ENCODE measurements at places on chromosomes 7 and 10.
A peak's percentile ranks its signal among the peaks of the same experiment; 100 is the strongest.

DNA sequence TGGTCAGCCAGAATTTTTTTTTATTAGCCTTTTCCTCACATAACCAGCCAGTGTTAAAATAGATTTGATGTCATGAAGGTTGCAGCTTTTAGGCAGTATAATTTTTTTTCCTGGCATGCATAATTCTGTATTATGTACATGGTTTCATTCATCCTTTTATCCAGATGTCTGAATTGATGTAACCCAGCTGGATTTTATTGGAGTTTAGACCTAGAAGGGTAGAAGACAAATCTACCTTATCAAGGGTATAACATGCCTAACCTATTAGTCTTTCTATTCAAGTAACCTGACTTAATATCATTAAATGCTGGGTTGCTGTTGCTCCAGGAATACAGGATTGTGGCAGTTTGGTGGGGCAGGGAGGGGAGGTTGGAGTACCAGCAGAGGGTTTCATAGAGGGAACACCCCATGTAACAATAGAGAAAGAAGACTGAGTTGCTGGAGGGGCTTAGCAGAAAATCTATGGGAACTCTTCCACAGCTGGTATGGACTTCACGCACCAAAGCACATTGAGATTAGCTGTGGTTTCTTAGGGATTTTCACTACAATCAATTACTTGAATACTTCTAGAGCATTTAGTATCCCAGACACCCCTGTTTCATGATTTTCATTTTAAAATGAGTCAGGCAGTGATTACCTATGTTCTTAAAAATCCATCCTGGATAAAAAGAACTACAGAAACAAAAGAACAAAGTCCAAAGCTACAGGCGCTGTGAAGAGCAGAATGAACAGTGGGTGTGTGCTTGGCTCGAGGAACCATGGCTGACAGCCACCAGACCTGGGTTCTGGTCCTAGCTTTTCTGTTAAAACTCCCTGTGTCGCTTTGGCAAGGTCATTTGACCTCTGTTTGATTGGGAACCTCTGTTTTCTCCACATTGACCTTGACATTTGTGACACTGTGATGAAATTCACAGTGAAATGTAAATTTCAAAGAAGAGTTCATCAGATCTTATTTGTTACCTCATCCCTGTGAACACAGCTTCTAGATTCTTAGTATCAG lies 93.5 kb downstream of the CREM start:
- no peak for DNase-seq

- peak; percentile 62 for DNase-seq
Measured at GRCh38 chr7:116210345-116211005, at the start of gene TES. Gene TES, plus strand, starts transcription at chr7:116210539. Its CDS starts 169 bp downstream, at chr7:116210708.

DNA sequence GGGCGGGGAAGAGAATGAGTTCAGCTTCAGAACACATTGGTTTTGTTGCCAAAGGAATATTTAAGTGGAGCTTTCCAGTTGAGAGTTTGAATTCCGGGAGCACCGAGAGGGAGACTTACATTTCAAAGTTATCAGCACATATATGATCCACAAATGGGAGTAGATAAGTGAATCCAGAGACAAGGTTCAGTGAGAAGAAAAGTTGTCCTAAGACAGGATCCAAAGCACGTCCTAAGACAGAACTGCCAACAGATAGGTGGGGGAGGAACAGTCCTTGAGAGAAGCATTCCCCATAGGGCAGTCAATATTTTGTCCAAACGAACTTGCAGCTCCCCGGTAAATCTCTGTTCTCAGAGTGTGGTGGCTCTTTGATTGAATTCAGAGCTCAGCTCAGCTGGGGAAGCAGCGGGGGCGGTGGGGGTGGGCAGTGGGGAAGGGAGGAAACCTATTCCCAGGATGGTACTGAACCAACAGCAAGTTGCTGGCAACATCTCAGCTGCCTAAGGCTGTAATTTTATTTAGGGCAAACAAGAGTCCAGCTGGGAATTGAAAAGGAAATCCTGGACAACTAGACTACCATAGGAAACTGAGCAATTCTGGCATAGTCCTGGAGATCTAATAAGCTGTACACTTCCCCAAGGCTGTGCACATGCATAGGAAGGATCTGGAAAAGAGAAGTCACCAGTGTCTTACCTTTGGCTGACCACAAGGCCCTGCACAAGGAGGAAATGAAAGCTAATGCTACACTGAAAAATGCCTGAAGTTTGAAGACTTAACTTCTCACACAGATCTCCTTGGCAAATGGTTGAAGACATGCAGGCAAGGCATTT lies 94.2 kb upstream of the CXCL12 start:
- no peak for DNase-seq

DNA sequence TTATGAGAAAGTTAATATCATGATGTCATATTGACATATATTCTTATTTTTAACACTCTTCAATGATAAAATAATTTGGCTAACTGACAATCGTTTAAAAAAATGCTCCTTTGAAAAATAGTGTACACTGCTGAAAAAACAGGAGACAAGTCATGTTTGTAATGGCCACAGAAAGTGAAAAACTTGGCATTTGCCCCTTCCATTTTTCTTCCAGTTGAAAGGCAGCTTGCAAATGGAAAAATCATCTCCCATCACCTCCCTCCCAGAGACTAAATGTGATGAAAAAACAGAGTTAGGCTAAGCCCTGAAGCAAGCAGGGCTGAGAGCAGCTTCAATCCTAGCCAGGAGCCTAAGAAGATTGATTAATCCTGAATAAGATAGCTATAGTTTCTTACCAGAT lies 160.4 kb downstream of the SKAP2 start:
- DNase-seq: no peak

DNA sequence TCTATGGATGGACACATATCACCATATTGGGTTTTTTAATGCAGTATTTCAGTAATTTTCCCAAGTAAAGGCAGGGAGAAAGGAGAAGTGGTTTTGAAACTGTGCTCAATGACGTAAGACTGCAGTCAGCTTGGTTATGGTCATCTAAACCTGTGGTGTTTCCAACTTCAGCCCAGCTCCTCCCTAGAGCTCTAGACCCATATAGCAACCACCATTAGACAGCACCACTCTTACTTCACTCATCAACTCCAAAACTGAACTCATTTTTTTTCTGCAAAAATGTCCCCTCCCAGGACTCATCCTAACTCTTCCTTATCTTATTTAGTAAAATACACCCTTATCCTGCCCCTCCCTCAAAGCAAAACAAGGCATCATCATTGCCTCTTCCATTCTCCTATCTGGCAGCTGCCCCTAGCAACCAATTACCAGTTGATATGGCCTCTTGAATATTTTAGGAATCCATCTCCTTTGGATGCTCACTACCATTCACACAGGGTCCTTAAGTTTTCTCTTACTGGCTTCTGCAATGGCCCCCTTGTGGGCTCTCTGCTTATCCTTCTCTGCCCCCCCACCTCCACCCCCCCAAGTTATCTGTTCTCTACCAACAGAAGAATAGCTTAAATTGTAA lies 1.5 kb upstream of the RALA start:
- peak; percentile 40 for DNase-seq

GRCh38 chr10:117135026-117135372 lies 3.1 kb downstream of the VAX1 start:
- DNase-seq: no peak

- no peak for DNase-seq
Measured at GRCh38 chr10:10959666-10960065, 58.0 kb upstream of the CELF2 start.

DNA sequence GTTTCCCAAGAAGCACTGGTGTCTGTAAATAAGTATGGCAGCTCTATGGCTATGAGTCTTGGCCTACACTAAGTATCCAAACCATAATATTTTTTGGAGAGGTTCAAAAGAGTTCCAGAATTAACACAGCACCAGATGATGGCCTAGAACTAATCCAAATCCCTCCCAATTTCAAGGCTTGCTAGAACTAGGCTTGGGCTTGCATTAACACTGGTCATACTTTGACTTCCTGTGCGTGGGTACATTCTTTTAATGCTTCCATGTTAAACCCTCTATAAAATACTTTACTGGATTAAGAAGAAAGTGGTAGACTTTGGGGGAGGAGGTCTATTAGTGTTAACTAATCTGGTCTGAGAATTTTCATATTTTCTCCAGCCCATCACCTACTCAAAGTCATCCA lies 3.1 kb downstream of the AASS start:
- DNase-seq: no peak

- DNase-seq: no peak
Measured at GRCh38 chr7:46695051-46695708, 774.1 kb upstream of the IGFBP3 start.

- no peak for DNase-seq
Measured at GRCh38 chr7:33041631-33042428, 20.7 kb downstream of the NT5C3A start.

GRCh38 chr7:28498636-28499035 lies 86.3 kb downstream of the CREB5 start:
- no peak for DNase-seq

GRCh38 chr7:101618916-101619315 lies 10.2 kb downstream of the MYL10 start:
- DNase-seq: no peak

GRCh38 chr7:137003566-137003965 lies 135.1 kb downstream of the CHRM2 start:
- DNase-seq: no peak

DNA sequence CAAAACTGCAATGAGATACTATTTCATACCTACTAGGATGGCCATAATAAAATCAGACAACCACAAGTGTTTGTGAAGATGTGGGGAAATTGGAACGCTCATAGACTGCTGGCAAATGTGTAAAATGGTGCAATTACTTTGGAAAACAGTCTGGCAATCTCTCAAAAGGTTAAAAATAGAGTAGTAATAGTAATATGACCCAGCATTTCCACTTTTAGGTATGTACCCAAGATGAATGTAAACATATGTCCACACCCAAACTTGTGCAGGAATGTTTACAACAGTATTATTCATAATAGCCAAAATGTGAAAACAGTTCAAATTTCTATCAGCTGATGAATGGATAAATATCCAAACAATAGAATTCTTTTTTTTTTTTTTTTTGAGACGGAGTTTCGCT lies 731.6 kb upstream of the ANKRD30A start:
- no peak for DNase-seq

- peak; percentile 22 for DNase-seq
Measured at GRCh38 chr10:13074563-13075451, 25.2 kb upstream of the OPTN start.

DNA sequence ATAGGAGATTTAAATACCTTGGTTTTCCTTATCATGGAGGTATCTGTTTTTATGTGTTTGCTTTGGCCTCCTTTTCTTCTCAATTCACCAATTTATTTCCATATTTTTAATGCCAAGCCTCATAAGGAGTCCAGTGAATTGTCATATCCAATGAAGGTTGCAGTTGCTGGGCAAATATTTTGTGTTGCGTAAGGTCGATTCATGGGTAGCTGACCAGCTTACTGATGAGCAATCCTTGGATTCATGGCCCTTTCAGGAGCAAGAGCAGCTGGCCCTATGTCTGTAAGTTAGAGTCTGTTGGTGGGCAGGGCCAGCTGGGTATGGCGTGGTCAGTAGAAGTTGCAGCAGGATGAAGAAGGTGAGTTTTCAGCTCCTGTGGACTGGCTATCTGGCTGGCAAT lies 182.9 kb downstream of the PFKFB3 start:
- no peak for DNase-seq

DNA sequence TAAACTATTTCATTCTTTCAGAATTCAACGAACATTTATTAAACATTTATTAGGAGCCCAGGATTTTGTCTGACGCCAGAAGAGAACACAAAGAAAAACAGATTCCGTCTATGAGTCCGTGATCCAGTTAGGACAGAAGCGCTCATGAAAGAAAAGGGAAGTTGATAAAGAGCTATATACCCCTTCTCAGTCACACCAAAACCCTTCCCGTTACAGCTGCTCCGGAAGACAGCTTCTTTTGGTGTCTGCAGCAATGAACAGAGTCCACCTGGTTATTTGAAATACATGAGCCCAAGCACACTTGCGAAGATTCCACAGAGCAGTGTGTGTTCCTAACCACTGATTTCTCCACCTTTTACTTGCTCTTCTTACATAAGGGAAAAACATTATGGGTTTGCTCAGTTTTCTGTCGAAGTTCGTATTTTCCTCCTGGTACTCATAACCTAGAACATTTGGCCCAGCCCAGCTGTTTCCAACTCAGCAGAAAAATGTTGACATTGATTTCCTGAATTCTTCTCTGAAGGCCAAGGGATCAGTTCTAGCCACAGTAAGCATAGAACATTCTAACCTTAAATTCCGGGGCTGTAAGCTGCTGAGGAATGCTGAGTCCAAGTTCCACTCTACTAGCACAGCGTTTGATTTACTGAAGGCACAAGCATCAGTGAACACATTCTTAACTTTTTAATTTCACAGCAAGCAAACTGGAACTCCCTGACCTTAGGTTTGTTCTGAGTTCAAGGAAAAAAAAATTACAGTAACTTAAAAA lies 206.5 kb downstream of the SORCS1 start:
- DNase-seq: no peak

- no peak for DNase-seq
Measured at GRCh38 chr7:50496569-50496968, 46.4 kb upstream of the FIGNL1 start.

DNA sequence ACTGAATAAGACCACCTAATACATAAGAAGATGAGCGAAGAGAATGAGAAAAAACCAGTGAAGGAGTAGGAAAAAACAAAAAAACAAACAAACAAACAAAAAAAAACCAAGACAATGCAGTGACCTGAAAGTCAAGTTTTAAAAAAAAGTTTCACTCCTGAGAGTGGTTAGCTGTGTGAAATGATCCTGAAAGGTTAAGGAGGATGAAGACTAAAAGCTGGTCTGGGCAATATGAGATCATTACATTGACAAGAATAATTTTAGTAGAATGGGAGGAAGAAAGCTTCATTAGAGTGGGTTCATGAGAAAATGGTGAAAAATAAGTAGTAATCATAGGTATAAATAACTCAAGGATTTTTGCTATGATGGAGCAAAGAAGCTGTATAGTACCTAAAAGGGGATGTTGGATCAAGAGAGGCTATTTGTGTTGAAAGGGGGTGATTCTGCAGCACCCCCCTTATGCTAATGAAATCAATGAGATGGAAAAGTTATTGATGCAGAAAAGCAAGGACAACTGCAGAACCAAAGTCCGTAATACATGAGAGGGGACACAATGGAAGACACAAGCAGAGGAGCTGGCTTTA lies 80.2 kb downstream of the KMT2C start:
- no peak for DNase-seq

DNA sequence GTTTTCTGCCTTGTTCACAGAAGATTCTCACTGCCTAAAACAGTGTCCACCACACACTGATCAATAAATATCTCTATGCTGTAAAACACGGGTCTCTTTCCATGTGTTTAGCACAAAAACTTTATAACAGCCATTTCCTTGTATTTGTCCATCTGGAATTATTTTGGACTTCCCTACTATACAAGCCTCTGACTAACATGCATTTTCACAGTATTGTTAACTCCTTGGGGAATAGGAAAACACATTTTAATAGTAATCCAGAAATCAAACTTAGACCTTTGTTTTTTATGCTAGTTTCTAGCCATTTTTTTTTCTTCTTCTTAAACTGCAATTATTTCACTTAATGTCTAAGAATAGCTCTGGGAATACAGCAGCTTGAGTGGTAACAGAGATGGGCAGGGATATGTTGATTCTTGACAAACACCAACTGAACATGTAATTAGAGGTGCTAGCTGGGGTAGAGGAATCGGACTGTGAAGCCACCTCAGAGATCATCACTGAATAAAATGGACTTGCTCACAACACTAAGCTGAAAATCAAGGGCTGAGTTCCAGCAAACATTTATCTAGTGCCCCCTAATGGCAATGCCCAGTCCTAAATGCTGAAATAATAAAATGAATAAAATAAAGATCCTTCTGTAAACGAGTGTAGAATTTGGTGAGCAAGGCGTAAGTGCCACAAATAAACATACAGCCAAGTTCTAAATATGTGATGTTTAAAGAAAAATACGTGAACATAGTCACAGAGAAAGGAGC lies 593.1 kb downstream of the SORCS1 start:
- DNase-seq: no peak

GRCh38 chr7:111933609-111934008 lies 272.6 kb downstream of the DOCK4 start:
- no peak for DNase-seq

Measured in CD4-positive, alpha-beta T cell treated with Interferon alpha-2 for 1 hour (primary cell).